ENCODE measurements at places on chromosomes 2 and 18.

DNA sequence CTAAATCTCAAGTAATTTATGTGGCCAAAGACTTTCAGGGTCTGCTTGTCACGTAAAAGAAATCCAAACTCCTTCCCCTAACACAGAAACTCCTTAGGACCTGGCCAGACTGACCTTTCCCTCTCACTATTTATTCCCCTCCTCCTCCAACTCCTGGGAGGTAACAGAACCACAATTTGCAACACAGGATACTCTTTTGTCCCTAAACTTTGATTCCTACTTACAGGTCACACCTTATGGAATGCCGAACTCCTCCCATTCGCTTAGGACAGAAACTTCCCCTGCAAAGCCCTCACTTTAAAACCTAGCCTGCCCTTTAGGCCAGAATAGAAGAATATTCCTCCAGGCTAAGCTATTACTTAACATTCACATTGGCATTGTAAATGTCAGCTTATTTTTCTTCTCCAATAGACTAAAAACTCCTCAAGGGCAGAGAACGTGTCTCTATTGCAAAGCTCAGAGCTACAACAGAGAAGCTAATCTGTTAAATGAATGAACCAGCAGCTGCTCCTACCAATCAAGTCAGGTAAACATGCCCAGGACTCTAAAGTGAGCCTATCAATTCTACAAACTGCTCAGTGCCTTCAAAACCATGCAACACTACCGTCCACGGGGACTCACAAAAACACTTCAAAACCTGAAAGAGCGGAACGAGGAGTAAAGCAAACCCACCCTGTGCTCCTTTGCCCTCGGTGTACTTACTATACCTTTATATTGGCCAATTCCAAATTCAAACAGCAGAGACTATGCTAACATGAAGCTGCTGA lies 6.1 kb downstream of the INO80D start:
- DNase-seq, result no peak

- no peak for DNase-seq
These were observed 128.3 kb downstream of the SH3BP4 start for GRCh38 chr2:235080101-235080500.

GRCh38 chr18:7304061-7304370 lies 73.1 kb downstream of the LRRC30 start:
- DNase-seq, result no peak

- DNase-seq, result no peak
These were observed 730.6 kb downstream of the TSN start for GRCh38 chr2:122486086-122486485.

GRCh38 chr2:201558232-201558631 lies 85.1 kb downstream of the TMEM237 start:
- DNase-seq, result no peak

DNA sequence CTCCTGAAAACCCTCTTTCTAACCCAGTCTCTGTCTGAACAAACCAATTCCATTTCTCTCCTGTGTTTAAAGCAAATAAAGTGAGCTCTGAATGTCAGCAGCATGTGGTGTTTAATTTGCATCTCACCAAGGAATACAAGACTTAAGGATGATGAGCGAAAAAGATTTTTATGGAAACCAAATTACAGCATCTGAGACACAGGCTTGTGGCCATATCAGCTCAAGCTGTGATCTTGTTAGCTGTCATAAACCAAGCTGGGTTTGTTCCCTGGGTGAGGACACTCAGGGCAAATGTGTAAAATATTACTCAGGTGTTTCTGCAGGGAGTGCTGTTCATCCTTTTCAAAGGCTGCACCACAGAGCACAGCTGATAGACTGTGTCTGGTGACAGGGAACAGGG lies 129.3 kb upstream of the REV1 start:
- DNase-seq, result no peak

- DNase-seq, result no peak
These were observed 76.9 kb downstream of the LDAH start for GRCh38 chr2:20745924-20746555.

GRCh38 chr2:46993501-46993900 lies 77.9 kb upstream of the MCFD2 start:
- no peak for DNase-seq

GRCh38 chr2:96546797-96547196 lies 10.2 kb downstream of the ARID5A start:
- no peak for DNase-seq

DNA sequence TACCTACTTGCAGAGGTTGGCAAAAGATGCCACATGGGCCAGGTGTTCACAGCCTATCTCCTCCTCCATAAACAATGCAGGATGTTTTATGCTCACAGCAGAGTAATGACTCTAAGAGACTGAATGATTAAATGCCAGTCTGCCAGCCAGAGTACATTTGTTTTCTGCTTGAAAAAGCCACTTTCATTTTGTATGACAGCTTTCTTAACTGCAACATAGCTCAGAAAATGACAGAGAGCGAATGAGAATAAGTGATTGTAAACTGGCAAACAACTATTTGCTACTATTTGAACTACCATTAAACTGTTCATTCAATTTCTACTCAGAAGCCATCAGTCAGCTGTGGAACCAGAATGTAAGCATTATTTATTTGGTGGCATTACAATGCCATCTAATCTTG lies 50.6 kb upstream of the DCC start:
- no peak for DNase-seq

DNA sequence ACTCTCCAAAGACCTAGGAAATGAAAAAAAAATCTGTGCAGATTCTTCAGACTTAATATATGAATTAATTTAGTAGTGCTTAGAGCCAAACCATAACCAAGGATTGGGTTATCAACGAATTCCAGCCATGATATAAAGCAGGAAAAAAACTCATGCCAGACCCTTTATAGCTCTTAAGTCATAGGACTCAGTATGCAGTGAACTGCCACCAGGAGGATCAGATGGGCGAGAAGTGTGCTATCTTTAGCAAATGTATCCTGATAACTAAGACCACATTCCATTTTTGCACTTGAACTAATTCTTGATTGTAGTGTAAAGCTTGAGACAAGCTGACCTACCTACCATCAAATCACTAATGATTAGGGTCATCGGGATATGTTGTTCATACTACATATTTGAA lies 178.1 kb downstream of the IKZF2 start:
- DNase-seq, result no peak

DNA sequence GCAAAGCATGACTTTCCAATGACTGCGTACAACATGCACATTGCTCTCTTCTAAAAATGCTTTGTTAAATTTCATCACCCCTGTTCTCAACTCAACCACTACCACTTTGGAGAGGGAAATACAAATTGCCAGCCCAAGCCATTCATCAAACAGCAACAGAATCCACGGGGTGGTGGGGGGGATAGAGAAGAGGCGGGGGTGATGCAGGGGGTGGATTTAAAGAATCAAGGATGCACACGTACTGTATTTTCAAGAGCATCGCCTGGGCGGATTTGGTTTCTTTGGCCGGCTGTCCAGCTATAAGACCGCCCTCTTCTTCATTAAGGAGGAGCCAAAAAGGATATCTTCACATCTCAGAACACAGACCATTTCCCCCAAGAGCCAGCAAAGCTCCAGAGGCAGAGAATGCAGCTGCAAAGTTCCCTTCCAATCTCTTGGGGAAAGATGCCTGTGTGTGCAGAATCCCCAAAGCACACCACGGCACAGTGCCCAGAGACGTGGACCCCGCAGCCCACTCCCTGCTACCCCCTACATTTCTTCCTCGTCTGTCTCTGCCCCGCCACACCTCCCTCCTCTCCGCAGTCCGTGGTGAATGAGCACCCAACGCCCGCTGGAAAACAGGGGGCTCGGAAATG lies 977 bp downstream of the SLC8A1 start:
- no peak for DNase-seq

GRCh38 chr2:98806236-98806697 lies 75.3 kb upstream of the MGAT4A start:
- peak; percentile 73 for DNase-seq

DNA sequence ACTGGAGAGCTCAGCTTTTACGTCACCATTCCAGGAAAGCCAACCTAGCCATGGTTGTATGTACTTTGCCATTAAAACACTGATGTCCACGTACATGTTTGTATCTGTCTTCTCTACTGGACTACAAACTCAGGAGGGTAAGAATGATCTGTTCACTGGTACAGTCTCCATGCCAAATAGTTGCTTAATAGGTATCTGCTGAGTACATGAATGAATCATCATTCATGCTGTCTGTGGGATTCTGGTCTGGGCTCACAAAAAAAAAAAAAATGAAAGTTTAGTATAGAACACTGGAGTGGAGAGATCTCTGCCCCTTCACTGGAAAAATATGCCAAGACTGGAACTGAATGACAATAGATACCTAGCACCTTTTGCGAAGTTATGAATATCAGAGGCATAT lies 102.6 kb upstream of the ITGA4 start:
- DNase-seq, result no peak

DNA sequence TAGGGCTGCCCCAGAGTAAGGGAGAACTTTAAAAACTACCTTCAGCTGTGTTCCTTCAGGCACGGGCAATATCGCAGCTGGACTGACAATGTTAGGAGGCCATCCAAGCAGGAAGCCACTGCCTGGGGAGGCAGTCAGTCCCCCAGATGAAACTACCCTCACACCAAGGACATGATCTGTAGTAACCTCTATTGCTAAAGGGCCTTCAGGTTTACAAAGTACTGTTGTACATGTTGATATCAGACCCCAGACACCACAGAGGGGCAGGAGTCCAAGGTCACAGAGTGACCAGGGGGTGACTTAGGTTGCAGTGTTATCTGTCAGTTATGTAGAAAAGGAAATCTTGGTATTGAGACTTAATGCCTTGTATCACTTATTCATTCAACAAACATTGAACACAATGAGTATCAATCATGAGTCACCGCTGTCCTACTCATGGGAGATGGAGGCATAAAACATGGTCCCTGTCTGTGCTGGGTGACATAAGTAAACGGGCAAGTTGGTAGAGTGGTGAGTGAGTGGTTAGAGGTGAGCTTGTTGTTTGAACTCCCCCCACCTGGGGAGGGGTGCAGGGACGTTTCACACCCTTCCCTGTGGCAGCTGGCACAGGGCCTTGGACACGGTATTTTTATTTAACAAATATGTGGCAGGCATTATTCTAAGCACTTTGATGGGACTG lies 7.1 kb downstream of the CABLES1 start:
- no peak for DNase-seq

- DNase-seq, result peak; percentile 25
These were observed 401.2 kb downstream of the GALR1 start for GRCh38 chr18:77650799-77651385.

GRCh38 chr18:70288171-70288850 lies 534 bp upstream of the SOCS6 start:
- DNase-seq, result no peak

- DNase-seq, result no peak
These were observed 428.7 kb upstream of the ID2 start for GRCh38 chr2:8252997-8253694.

DNA sequence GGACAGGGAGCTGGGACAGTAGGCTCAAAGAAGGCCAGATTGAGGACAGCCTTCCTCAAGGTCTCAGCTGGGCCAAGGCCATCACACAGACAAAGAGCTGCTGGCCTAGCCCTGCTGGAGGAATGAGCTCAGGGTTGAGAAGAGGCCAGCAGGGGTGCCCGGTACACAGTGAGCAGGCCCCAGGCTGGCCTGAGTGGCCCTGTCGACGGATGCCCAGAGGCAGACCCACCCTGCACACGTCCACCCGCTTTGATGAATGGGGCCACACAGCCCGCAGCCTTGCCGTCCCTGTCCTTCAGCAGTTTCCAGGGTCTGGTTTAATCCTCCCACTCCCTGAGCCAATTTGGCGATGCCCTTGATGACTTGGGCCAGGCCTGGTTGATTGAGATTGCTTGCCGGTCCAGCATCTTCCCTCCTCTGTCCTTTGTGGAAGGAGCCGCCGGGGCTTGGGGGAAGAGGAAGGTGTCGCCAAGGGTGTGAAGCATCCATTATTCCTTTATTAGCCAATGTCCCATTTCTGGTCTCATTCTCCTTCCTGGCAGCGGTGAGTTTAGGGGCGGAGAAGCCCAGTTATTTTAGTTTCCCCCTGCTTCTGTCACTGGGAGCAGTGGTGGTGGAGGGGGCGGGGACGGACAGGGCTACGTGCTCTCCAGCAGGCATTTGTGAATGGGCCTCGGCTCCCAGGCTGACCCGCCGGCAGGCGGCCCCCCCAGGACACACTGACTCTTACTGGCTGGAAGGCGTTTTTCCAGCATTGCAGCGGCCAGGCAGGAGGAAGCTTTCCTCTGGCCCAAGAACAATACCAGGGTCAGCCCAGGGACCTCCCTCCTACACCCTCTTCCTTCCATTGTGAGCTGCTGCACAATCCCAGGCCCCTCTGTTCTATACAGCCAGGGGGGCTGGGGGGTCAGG lies 141.8 kb downstream of the CTIF start:
- DNase-seq, result no peak

DNA sequence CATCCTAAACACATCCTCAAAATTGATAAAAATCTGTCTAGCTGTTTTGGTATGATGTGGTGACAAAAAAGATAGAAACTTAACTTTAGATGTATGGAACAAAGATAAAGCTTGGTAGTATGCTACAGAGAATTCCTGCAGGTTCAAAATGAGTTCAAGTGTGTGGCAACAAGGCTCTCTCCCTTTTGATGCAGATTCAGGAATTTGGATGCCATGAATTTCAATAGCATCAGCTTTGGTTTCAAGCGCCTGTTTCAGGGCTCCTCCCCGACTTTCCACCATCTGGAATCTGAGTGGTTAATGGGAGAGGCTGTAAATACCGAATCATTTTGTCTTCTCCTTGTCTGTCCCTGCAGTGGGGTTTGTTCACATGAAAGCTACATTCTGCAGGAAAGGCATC lies 180.6 kb downstream of the MTX2 start:
- no peak for DNase-seq

Data from DMS 273 treated with DMSO at 0.1 percent for 48 hours (cell line).